ENCODE measurements at places on chromosomes 1 and 21. TPM values are rescaled to one million over a fixed set of nuclear protein-coding genes. Genes with fewer than 3 reads are reported as not detected.

- DNase-seq = no peak
Observed at GRCh38 chr1:180691322-180691913, 59.6 kb downstream of the XPR1 start.

- no peak for DNase-seq
Observed at GRCh38 chr1:212559929-212560328, 48.6 kb upstream of the ATF3 start.

- no peak for DNase-seq
Observed at GRCh38 chr1:228371741-228372182, 34.9 kb downstream of the TRIM11 start.

DNA sequence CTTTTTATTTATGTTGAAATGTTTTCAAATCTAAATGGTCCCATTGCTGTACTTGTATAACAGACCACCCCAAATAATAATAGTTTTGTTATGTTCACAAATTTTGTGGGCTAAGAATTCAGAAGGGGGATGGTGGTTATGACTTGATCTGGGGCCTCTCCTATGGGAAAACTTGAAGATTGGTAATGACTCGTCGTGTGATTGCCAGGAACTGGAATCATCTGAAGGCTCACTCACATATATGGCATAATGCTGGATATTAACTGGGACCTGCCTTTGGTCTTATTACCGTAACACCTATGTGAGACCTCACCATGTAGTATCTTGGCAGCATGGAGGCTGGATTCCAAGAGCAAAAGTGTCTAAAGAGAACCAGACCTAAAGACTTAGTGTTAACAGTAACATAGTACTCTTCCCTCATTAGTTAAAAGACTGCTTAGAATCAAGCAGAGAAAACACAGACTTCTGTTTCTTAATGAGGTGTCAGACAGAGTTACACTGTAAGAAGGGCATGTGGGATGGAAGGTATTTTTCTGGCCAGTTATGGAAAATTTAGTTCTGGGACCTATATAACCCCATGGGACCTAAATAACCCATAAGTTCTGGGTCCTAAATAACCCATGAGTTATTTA, 11.9 kb downstream of the LYPLAL1 start:
- no peak for DNase-seq

DNA sequence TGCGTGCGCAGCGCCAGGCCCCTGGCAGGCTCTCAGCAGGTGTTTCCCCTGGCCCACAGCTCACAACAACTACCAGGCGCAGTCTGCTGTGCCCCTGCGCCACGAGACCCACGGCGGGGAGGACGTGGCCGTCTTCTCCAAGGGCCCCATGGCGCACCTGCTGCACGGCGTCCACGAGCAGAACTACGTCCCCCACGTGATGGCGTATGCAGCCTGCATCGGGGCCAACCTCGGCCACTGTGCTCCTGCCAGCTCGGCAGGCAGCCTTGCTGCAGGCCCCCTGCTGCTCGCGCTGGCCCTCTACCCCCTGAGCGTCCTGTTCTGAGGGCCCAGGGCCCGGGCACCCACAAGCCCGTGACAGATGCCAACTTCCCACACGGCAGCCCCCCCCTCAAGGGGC, 68.1 kb downstream of the ALPL start:
- no peak for DNase-seq

DNA sequence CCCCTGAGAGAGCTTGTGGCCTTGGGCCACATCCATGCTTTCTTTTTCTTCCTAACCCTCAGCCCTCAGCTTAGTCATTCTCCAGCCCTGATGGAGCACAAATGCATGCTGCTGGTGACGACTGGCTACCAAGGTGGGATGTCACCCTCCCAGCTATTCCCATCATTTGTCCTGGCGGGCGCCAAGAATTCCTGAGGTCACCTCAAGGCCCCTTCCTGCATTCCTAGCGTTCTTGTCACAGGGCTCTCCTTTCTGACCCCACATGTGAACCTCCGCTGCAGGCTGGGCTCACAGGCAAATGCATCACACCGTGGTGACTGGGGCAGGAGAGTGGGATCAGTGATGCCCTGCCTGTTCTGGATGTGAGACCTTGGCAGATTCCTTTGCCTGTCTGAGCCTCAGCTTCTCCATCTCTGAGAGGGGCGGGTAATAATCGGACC, 53.4 kb upstream of the IFFO2 start:
- DNase-seq = peak; percentile 94

DNA sequence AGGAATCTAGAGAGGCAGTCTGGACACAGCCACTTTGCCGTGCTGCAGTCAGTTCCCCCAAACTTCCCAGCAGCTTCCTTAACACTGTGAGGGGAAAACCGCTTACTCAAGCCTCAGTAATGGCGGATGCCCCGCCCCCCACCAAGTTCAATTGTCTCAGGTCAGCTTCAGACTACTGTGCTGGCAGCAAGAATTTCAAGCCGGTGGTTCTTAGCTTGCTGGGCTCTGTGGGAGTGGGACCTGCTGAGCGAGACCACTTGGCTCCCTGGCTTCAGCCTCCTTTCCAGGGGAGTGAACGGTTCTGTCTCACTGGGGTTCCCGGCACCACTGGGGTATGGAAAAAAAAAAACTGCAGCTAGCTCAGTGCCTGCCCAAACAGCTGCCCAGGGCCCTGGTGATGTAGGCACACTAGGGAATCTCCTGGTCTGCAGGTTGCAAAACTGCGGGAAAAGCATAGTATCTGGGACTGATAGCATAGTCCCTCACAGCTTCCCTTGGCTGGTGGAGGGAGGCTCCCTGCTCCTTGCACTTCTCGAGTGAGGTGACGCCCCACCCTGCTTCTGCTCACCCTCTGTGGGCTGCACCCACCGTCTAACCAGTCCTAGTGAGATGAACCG, 23.7 kb upstream of the HFM1 start:
- DNase-seq = no peak

DNA sequence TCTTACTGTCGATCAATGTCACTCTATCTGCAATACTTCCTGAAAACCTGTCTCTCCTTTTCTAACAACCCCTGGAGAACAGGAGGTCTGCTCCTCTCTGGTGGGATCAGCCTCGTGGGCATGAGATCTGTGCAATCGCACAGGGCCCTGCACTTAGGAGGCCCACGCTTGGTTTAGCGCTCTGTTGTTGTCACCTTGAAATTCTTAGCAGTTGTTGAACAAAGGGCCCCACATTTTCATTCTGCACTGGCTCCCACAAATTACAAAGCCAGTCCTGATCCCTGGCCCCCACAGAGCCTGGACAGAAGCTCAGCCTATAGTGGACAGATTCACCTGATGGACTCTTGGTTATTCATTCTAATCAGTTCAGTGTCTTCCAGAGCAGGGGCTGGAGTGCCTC, 18.6 kb downstream of the SPOCD1 start:
- no peak for DNase-seq

The MCOLN3 gene
- total RNA-seq = 1.4 TPM

DNA sequence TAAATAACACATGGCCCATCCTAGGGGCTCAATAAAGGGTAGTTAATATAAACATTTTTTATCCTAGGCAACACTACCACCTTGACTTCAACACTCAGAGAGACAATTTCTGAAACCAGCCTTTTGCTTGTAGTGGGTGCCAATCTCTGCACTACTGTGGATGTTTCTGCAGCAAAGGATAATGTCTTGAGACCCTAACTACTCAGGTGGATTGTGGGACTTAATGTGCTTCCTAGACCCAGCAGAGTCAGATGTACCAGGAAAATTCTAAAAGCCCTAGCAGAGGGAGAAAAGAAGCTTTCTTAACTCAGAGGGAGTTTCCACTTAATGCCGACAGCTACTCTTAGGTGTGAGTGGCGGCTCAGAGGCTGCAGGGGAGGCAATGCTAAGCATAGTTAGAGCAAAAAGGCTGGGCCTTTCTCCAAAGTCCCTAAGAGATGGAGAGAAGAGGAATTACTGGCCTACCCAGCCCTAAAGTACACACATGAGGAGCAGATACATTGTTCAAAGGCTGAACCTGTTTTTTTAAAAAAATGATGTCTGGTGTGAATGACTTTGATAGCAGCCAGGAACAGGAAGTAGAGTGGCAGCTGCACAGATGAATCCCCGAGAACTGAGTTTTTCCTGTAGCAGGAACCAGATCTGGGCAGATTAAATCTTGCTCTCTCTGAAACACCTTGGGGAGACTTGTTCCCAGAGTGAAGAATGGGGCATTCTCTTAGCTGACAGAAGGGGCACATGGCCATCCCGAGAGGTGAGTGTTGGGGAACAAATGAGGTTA, 33.5 kb upstream of the ABCD3 start:
- DNase-seq = no peak

The PRAMEF27 gene
- total RNA-seq = not detected

The LHX4 gene
- 0.15 TPM for total RNA-seq

Measured in H4 (cell line).